T-helper 1 cell (primary cell): ENCODE measurements at places on chromosomes 2 and 18.

- DNase-seq, result no peak
Measured at GRCh38 chr18:22742409-22742808, 190.7 kb upstream of the RBBP8 start.

GRCh38 chr2:152432206-152432653, 97.3 kb downstream of the FMNL2 start:
- no peak for DNase-seq

DNA sequence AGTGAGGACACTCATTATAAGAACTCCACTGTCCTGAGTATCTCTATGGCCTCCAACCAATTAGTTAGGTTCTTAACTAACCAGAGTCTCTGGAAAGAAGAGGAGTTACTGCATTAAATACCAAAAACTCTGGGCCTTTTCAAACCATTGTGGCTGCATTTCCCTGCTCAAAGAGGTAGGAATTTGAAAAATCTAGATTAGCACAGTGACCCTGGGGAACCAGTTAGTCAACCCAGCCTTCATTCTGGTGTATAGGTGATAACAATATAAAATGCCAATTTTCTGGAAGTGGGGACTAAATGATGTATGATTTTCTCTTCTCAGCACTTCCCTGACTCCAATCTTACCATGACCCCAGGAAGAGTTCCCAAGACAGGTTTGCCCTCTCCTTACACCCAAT, 287.8 kb upstream of the SETBP1 start:
- no peak for DNase-seq

GRCh38 chr2:126307740-126308139, 348.2 kb upstream of the GYPC start:
- DNase-seq, result no peak

- DNase-seq, result no peak
Measured at GRCh38 chr18:79789091-79789891, 8.4 kb upstream of the KCNG2 start.

DNA sequence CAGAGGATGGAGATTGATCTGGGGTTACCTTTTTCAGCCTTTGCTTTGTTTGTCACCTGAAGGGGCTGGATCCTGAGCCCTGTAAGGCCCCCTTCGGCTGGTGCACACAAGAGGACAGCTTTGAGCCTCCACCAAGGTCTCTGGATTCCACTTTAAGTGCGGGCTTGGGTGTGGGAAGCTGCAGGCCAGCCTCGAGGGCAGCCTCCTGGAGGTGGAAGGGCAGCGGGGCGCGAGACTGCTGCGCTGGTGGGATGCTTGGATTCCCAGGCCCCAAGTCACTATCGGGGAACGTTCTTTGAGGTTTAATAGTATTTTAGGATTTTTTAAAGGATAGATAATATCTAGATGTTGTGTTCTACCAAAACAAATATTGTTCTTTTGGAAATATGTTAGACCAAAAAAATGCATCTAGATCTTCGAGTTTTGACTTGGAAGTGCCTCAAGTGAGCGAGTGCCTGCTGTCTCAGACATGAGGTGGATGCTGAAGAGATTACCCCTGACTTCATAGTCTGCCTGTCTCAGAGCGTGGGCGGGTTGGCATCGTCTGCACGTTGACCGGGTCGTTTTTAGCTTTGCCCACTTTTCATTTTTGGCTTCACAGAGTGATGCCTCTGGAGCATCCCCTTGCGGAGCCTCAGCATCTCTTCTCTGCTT, 113.8 kb downstream of the AGAP1 start:
- no peak for DNase-seq

- DNase-seq, result no peak
Measured at GRCh38 chr2:174445248-174445647, 41.6 kb downstream of the GPR155 start.

DNA sequence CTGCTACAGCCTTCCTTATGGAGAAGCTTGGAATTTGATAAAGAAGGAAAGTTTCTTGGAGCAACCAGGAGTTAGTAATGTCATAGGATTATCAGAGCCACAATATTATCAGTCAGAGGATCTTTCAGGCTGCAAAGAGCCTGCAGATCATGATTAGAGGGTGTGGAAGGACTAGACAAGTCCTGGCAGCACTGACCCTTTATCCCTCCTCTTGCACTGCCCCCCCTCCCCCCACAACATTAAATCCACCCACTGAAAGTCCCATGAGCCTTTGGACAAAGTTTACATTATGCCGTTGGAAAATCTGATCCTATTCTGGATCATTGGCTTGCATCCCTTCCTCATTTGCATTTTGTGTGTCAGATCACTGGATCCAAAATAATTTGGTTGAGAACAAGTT, 18.7 kb upstream of the IMPA2 start:
- no peak for DNase-seq
